BE2C (cell line): ENCODE measurements at places on chromosomes 5 and 9.

GRCh38 chr5:127343866-127344265, 53.3 kb downstream of the MEGF10 start:
- DNase-seq = no peak

GRCh38 chr9:71733176-71733575, 35.1 kb downstream of the CEMIP2 start:
- no peak for DNase-seq

GRCh38 chr5:19903611-19904010, 84.4 kb downstream of the CDH18 start:
- no peak for DNase-seq

DNA sequence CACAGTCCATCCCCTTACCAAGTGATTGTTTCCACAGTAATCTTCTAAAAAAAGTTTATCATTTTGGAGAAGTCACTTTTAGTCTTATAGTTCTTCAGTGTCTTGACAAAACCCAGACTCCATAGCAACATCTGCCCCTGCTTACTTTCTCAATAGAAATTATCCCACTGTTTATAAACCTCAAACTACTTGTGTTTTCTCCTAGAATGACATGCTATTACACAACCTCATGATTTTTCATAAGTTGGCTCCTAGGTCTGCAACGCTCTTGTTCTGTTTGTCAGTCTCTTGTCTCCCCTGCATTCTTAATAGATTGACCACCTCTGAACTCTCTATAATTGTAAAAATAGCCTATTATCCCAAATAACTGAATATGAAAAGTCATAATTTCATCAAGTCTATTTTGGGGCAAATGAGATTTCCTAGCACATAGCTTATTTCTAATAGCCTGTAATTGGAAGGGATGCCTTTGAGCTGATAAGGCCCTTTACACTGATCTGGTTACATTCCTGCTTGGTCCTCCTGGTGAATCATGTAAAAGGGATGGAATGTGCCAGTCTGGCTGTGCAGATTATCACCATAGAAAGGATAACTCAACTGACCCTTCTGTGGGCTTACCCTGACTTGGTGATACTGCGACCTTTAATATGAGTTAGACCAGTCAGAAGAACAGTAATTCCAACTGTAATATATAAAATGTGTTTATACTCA, 69.6 kb downstream of the CHSY3 start:
- DNase-seq = no peak

DNA sequence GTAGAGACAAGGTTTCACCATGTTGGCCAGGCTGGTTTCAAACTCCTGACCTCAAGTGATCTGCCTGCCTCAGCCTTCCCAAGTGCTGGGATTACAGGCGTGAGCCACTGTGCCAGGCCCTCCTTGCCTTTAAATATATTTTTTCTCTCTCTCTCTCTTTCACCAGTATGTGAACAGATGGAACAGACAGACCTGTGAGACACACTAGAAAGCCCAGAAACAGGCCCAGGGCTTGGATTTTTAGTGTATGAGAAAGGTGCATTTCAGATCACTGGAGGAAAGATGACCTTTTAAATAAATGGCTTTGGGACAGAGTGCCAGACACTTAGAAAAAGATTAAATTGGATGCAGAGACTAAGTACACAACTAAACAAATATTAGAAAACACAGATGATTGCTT, 3.1 kb downstream of the RASGEF1C start:
- no peak for DNase-seq

DNA sequence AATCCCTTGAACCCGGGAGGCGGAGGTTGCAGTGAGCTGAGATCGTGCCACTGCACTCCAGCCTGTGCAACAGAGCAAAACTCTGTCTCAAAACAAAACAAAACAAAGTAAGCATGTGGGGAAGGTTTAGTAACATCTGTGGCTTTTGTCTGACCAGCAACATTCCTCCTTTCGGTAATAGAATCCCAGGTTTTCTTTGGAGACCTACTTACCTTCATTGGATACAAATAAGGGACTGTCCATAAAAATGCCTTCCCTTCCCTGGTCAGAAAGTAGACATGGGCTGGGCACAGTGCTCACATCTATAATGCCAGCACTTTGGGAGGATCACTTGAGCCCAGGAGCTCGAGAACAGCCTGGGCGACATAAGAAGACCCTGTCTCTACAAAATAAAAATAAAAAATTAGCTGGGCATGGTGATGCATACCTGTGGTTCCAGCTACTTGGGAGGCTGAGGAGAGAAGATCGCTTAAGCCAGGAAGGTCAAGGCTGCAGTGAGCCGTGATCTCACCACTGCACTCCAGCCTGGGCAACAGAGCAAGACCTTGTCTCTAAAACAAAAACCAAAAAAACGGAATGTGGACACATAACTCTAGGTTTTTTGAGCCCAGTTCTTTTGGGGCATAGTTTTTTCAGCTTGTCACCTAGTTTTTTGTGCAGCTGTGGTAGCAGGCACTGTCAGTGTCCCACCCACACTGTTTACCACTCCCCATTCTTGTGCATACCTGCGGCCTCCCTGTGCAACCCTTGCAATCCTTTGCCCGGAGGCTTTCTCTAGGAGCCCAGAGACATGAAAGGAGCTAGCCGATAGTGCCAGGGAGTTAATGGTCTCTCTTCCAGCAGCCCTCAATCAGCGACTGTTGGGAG, 9.0 kb upstream of the SPINK4 start:
- DNase-seq = no peak

- DNase-seq = no peak
These were observed 1026.7 kb upstream of the DMAC1 start for GRCh38 chr9:8826281-8826680.

DNA sequence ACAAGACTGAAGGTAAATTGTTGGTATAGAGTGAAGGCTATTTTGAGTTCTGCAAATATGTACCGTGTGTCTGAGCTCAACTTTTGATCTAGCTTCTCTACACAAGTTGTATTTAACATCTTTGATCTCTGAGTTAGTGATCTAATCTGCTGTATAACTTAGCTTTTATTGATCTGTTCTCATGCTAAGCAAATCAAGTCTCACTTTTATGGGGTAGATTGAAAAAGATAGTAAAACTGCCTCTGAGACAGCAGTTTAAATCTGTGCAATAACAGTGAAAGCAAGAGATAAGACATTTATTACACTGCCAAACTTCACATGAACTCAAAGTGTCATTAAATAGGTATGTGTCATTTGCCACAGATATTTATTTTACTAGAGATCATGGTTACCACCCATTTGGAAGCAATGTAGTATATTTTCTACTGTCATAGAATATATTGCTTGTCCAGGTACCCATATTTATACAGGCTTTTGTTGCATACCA, 477.3 kb downstream of the ISL1 start:
- no peak for DNase-seq

GRCh38 chr5:1948111-1948510, 65.4 kb upstream of the IRX4 start:
- DNase-seq = no peak

DNA sequence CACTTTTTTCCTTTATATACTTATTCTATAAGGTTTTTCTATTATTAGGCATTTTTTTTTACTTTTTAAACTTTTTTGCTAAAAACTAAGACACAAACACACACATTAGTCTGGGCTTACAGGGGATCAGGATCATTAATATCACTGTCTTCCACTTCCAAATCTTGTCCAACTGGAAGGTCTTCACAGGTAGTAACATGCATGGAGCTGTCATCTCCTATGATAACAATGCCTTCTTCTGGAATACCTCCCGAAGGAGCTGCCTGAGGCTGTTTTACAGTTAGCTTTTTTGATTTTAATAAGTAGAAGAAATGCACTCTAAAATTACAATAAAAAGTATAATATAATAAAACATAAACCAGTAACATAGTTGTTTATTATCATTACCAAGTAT, 345.5 kb upstream of the PTGER4 start:
- no peak for DNase-seq

DNA sequence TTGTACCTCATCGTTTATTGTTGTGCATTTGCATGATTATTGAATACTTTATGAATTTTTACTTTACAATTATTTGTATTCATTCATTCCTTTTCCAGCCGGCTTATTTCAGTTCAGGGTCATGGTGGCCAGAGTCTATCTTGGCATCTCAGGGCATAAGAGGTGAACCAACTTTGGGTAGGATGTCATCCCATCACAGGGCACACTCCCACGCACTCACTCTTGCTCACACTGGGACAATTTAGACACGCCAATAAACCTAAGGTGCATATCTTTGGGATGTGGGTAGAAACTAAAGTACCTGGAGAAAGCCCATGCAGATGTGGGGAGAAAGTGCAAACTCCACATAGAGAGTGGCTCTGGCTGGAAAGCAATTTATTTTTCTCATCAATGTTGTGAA, 158.1 kb upstream of the MAST4 start:
- no peak for DNase-seq

DNA sequence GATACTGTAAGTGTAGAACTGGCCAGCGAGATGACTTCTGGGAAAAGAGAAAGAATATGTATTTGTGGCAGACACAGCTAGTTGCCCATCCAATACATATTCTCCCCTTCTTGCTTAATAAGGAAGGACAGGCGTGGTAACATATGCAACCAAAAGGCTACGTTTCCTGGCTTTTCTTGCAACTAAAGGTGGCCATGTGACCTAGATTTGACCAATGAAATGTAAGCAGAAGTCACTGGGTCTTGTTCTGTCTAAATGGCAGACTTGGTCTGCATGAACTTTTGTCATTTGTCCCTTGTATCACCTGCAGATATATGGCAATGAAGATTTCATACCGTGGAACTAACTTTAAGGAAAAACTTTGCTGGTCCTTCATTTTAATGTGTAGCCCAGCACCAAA, 183.8 kb downstream of the CDH12 start:
- no peak for DNase-seq

DNA sequence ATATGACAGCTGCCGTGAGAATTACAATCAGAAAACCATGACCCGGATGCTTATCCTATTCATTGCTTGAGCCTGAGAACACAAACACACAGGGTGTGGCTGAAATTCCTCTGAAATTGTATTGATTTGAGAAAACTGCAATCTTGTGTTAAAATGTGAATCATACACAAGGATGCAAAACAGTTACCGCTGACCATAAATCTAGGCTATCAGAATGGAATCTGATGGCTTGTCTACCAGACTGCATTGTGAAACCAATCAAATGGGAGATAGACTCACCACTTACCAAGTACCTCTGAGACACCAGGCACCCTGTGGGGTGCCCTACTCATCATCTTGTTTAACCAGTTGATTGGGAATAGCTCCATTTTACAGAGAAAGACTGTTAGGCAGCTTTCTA, 188.7 kb upstream of the MSX2 start:
- DNase-seq = no peak

DNA sequence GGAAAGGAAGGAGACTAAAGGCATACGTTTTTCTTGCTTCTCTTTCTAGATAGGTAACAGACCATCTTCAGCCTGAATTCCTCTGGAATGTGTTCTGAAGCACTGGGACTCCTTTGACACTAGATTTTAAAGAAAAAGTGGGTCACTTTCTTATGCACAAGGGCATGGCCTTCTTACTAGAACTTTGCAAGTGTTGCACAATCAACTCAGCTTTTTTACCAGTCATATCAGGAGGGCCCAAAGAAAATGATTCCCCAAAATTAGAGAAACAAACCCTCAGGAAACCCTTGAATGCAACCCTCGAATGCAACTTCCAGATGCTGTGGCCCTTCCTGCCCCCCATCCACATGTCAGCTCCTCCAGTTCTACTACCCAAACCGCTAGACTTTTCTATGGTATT, 93.9 kb downstream of the YTHDC2 start:
- DNase-seq = no peak

DNA sequence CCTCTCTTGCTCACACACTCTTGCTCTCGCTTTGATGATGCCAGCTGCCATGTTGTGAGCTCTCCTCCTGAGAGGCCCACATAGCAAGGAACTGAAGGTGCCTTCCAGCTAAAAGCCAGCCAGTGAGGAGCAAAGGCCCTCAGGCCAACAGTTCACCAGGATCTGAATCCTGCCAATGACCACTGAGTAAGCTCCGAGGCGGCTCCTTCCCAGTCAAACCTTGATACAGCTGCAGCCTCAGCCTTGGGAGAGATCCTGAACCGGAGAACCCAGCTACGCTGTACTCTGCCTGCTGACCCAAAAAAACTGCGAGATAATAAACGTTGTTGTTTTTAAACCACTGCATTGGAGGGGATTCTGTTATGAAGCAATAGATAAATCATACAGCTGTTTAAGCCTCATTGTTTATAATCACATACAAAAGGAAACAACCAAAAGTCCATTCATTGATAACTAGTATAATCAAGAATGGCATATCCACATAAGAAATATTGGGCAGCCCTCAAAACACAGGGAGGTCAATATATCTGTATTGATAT, 49.0 kb upstream of the IFNK start:
- no peak for DNase-seq

DNA sequence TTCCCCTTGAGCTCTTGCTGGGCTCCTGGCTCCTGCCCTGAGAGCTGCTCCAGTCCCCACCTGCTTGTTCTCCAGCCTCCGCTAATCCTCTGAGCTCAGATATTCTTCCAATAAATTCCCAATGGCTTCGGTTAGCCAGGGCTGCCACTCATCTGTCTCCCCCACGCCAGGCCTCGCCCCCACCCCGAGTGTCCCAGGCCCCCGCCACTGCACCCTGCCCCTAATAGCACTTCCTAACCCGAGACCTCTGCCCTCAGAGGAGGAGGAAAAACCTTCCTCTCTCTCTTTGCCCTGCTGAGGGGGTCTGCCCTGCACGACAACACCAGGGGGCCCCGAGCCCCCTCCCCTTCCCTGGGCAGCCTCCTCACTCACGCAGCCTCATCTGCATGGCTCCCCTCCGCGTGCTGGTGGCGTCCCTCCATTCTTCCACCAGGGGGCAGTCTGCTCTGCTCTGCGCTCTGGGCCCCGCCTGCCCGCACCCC, 5.4 kb upstream of the LCN15 start:
- DNase-seq = peak; percentile 70

DNA sequence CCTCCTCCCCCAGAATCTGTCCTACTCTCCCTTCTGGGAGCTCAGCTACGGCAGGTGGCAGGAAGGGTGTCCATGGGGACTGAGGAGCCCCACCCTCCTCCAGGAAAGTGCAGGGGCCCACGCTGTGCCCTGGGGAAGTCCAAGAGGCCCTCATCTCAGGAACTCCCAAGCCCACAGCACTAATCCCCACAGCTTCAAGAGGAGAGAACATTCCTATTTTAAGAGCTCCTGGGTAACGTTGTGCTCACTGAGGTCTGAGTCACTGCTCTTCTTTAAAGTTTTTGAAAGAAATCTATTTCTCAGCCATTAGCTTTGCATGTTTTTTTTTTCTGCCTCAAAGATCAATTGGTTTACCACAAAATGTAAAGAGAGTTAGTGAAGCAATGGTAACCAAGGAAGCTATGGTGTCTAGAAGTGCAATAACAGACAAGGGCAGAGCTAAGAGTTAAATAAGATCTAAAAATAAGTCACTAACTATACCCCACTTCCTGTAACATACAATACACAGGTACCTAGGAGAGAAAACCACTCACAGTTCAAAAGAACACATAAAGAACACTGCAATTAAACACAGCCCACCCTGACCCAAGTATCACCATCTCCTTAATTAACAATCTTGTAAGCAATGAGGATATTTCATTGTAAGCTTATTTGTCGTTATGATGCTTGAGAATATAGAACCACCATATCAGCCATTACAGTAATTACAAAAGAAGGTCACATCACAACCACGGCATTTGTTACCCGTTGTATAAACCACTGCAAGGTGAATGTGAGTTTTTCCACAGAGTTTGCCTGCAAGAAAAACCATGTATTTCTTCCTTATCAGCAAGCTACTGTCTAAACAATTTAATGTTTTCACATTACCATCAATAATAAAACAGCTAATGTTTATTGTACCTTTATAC, 382.3 kb upstream of the SLC30A5 start:
- DNase-seq = no peak

GRCh38 chr5:170077526-170077925, 28.2 kb upstream of the FOXI1 start:
- DNase-seq = no peak
